Hematopoietic multipotent progenitor cell treated with erythropoietin and hydrocortisone succinate and interleukin-3 and kit ligand, for 8 days (in vitro differentiated cells): ENCODE measurements at places on chromosomes 5 and 9.

DNA sequence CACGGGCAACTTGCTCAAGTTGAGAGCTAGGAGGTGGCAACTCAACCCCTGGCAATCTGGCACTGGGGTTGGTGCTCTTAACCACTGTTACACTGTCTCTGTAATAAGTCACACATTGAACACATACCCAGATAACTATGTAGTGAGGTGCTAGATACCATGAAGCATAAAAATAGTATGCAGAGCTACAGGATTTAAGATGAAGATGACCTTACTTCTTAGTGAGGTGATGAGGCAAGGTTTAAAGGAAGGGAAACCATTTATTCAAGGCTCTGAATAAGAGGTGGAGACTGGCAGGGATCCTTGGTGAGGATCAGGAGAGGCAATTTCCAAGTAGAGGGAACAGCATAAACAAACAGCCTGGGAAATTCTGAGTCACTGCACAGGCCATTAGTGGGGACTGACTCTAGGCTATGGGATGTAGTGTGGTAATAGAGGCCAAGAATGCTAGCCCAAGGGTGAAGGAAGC is 67.6 kb upstream of the NR3C1 start:
- no peak for DNase-seq

DNA sequence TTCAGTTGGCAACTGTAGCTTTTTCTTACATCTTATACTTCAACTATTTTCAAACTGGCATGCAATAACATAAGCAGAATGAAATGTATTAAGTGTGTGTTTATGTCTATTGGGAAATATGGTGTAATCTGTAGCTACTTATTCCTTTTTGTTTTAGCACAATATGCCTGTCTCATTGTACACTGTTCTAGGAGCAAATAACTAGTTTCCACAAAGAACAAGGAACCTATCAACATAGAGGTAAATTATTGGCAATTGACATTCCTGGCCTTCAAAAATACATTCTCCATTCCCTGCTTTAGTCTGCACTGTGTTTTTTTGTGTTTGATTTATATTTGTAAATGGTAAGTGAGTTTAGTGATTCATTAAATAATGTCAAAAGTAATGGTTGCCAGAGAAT is 75.7 kb downstream of the FBXL7 start:
- no peak for DNase-seq

- peak; percentile 8 for DNase-seq
Measured at GRCh38 chr5:81848362-81848880, 97.5 kb upstream of the SSBP2 start.

DNA sequence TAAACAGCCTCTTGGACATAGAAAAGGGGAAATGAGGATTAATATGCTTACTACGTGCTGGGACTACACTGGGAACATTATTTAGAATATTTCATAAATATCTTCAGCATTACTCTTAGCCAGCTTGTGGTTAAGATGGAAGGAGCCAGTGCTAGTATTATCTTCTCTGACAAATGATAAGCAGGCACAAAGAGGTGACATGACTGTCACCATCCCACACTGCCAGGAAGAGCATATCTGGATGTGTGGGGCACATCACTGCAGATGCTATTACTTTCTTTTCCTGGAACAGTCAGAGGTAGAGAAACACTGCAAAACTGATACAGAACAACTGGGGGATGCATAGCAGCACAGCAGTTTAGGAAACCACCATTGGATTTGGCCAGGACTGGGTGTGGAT is 281.0 kb upstream of the TNC start:
- peak; percentile 36 for DNase-seq

DNA sequence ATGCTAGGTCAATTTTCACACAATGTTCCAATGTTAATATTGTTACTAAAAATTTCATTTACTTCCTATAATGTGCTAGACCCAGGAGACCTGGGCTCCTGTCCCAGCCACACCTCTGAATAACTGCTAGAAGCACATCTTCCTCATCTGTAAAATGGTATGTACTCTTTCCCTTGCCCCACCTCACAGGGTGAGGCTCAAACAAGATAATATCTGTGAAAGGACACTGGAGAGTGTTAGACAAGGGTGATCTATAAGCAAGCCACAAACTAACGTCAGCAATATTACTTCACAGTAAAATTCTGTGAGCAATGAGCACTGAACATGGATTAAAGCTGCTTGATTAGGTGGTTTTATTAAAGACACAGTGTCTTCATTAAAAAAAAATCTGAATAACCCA is 186.4 kb downstream of the EPB41L4A start:
- DNase-seq: peak; percentile 49

DNA sequence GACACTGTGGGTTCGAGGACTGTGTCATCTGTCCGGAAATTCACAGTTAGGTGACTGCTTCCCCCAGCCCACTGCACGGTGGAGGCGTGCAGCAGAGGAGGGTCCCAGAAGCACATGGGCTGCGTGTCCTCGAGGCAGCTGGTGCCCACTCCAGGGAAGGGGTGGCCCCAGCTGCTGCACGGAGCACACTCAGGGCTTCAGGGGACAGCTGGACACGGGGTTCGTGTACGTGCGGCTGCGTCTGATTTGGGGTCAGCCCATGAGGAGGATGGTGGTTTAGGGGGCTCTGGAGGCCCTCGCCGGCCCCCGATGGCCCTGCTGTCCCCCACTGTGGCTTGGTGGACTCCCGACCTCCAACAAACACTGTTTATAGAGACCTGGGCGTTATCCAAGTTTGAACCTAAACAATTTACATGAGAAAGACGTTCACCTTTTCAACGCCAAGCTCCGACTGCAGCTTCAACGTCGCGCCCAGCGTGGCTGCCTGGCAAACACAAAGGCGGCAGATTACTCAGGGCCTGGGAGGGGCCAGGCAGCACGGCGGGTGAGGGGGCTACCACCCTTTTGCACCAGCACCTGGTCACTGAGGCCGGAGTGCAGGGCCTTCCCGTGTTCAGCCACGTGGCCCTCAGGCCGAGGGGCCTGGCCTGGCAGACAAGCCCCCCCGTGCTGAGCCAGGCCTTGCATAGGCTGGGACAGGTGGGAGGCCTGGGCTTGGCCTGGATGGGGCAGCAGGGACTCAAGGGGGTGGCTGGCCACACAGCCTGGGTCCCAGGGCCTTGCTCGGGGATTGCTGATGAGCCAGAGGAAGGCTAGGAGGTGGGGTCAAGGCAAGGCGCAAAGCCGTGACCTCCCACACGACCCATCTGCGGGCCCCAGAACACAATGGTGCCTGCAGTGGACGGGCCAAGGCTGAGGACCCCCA is 55.2 kb downstream of the EXD3 start:
- no peak for DNase-seq
